ENCODE measurements at places on chromosomes 1 and 21.

GRCh38 chr1:10768552-10768951 is 27.9 kb downstream of the CASZ1 start:
- DNase-seq = no peak

GRCh38 chr1:38433084-38433722 is 386.6 kb upstream of the POU3F1 start:
- no peak for DNase-seq

DNA sequence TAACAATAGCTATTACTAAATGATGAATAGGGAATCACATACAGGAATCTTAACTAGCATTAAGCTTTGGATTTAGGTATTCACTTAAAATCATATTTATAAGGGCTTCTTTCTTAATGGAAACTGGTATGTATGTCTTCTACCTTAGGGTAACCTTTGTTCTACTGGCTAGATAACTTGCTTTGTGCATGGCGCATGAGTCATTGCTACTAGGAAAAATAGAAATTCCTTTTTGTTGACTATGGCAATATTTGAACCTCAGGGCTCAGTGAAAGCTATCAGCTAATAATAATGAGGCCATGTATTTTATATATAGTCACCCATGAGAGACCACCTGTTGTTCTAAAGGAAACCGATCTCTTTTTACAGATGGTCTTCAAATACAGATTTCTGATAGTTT is 72.5 kb downstream of the RPS6KC1 start:
- no peak for DNase-seq

DNA sequence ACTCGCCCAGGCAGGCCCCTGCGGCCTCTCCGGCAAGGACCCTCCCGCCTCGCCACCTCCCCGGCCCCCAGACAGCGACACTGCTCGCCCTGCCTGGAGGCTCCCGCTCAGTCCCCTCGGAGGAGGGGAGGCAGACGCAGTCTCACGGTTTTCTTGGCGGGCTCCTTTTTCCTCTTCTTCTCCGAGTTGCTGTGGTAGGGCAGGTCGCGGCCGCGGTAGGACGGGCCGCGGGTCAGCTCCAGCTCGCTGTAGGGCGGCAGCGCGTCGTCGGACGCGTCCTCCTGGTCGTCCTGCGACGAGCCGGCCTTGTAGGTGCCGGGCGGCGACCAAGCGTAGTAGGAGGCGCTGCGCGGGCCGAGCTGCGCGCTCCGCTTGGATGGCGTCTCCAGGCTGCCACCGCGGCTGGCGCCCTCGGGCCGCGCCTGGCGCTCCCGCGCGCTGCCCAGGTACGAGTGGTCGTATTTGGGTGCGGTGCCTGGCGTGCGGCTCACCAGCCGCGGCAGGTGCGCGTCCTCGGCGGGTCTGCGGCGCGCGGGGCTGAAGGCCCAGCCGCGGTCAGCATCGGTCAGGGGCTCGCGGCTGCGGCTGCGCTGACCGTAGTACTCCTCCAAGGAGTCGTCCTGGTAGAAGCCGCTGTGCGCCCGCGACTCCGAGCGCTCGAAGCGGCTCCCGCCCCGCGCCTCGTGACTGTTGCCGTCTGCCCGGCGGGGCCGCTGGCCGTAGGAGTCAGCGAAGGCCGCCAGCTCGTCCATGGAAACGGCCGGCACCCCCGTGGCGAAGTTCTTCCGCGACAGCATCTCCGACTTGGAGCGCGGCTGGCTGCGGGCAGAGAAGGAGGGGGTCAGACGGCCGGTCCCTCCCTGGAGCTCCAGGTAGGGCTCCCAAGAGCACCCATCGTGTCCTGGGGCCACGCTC is 44.8 kb upstream of the TADA1 start:
- DNase-seq = peak; percentile 69

GRCh38 chr1:59569198-59569597 is 245.6 kb upstream of the HOOK1 start:
- DNase-seq = no peak

DNA sequence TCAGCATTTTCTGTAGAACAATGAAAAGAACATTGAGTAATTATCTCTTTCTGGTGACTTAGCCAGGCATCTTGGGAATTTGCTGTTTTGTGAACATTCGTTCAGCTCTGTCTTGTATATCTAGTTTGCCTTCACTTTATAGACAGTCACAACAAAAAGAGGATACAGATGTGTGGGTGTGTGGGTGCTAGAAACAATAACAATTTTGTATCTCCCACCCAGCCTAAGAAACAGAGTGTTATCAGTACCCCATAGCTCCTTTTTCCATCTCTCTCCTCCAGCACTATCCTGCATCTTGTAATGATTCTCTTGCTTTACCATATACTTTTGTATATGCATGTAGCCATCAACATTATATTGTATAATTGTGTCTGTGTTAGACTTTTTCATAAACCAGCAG is 33.0 kb downstream of the AK4 start:
- no peak for DNase-seq

DNA sequence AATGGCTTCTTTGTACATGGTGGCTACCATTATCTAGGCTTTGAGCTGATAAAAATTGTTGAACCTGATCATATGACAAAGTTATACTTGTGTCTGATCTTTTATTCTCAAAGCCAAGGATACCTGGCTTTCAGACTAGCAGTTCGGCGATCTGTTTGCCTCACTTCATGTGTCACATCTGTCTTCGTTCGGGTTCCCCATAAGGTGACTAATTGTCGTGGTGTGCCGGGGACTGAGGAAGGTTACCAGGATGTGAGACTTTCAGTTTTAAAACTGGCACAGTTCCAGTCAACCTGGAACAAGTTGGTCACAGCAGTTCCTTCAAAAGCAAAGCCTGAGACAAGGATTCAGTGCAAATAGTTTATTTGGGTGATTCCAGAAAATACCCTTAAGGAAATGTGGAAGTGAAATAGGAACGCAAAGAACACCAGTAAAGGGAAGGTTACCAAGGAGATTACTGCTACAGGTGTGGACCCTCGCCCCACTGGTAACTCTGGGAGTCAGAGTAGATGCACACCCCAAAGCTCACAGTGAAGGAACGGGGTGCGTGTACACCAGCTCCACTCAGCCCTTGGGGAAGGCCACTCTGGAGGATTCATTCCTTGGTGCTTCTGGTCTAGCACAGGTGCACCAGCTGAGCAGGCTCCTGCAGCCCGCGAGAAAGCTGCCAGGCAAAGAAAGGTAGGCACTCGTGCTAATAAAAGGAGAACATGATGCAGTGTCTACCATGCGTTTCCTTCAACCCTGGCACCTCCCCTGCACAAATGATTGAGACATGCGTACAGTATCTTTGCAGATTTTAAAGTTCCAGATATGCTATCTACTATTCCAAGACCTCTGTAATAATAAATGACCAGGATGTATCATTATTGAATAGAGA is 69.0 kb downstream of the VWA5B1 start:
- peak; percentile 74 for DNase-seq

DNA sequence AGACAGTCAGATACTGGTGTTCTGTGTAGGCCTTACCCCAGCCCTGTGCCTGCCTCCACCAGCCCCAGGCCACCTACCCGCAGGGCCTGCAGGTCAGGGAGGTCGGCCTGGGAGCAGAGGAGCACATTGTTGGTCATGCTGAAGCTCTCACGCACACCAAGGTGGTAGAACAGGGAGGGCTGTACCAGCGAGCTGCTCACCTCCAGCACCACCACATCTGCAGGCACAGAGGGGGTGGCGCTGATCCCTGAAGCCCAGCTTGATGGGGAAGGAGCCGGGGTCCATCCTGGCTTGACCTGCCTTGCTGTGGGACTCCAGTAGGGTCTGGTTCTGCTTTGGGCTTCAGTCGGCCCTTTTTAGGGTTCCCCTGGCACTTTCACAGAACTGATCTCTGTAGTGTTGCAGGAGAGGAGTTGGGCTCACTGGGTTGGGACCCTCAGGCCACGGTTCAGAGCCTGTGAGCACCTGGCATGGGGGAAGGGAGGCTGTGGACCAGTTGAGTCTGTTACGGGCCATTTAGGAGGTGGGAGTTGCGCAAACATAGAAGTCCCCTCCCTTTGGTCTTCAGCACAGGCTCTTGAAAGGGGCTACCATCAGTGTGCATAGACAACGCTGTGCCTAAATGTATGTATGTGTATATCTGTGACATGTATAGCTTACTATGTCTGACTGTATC is 1.9 kb downstream of the MAP3K6 start:
- no peak for DNase-seq

- no peak for DNase-seq
Observed at GRCh38 chr21:35399706-35400105, 350.6 kb upstream of the RUNX1 start.

- no peak for DNase-seq
Observed at GRCh38 chr1:230381585-230381984, 44.5 kb downstream of the PGBD5 start.

DNA sequence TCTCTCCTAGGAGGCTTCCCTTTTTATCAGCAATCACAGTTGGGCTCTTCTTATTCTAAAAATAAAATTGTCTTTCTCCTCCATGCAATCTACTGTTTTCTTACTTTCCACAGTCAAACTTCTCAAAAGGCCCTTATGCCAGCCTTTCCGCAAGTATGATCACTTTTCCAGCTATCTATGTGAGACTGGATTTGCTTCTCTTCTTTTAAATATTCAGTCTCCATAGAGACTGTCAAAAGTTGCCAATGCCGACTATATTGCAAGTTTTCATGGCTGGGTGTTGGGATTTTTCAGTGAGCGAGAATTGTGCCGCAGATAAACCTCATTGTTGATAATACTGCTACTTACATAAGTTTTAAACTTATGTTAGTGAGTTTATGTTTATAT is 4.8 kb upstream of the LSM10 start:
- DNase-seq = no peak

- DNase-seq = no peak
Observed at GRCh38 chr21:35207322-35207721, 158.2 kb upstream of the RUNX1 start.

GRCh38 chr1:91806769-91807700 is 78.9 kb downstream of the TGFBR3 start:
- no peak for DNase-seq

- no peak for DNase-seq
Observed at GRCh38 chr1:167454304-167454893, 63.9 kb downstream of the CD247 start.

DNA sequence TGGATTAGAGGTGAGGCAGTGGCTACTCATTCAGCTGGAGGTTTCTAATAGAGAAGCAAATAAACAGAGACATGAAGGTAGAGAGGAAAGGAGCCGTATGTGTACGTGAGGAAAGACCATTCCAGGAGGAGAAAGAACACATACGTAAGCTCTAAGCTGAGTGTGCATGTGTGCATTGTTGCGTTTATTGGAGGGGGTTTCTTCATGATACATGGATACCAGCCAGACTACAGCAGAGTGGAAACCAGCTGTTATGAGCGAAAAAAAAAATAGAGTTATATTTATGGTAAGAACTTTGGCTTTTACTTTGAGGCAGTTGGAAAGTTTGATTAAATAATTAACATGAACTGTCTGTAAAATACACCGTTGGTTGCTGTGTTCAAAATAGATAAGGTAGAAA is 173.4 kb upstream of the RGS18 start:
- DNase-seq = no peak

GRCh38 chr1:13513895-13514546 is at the start of gene LRRC38:
Gene LRRC38 (minus strand): TSS chr1:13514003. CDS start chr1:13513593, 410 bp downstream.
- DNase-seq = no peak

GRCh38 chr21:32521736-32522355 is 63.5 kb downstream of the TCP10L start:
- no peak for DNase-seq

DNA sequence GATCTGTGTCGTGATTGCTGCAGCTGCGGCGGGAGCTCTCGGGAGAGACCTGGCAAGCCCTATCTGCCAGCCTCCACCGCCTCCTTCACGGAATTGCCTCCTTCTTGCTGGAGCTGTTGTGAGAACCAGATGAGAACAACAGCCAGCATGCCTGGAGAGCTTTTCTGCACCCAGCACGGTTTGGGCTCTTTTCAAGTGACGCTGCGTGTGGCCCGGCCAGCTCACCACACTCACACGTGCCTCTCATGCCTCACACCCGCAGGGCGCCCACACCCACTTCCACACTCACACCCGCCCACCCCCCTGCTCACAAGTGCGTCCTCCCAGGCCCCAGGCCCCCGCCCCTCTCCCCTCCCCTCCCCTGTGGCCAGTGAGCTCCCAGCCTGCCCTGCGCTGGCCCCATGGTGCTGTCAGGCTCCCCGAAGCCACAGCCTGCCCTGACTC is 135.7 kb upstream of the RUNX3 start:
- DNase-seq = peak; percentile 93

GRCh38 chr1:26832249-26832960 is 5.9 kb downstream of the ZDHHC18 start:
- no peak for DNase-seq

DNA sequence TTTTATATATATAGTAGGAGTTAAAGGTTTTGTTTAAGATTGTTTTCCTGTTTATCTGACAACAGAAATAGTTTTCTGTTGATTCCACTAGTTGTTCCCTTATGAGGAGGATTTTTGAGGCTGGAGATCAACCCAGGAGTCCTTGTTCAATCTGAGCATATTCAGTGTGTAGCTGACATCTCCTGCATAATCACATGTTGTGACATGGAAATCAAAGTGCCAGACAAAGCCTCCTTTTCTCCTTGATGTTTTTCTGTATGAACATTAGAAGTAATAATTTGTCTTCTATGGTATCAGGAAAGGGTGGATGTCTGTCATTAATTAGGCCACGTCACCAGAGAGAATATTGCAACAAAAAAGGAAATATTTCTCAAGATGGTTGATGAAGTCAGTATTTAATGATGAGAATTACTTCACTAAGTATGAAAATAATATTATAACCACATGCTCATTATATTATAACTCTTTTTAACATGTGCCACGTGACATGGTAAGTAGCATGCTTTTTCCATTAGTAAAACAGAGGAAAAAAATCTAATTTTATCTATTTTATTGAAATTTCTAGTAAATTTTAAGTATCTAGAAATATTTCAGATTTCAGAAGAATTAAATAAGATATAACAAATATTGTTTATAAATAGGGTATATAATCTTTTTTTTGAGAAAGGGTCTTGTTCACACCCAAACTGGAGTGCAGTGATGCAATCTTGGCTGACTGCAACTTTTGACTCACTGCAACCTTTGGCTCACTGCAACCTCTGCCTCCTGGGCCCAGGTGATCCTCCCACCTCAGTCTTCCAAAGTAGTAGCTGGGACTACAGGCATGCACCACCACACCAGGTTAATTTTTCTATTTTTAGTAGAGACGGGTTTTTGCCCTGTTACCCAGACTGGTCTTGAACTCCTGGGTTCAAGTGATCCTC is 223.5 kb downstream of the HMCN1 start:
- no peak for DNase-seq

DNA sequence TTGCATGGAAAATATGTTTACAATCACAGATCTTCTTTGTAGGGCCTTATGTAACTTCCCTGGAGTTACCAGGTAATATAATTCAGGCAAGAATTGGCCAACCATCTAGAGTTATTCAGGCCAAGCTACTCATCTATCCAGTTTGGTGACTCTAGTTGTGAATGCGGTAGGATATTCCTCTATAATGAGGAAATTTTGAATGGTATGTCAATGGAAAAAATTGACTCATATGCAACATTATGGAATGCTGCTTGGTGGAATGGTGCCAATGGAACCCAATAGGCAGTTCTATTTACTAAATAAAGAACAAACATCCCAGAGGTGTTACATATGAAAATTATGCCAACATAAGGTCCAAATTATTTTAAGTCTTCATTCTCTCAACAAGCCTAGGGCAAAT is 5.6 kb upstream of the TNFSF18 start:
- DNase-seq = no peak

Data from osteoblast (primary cell).